Stimulated activated naive CD8-positive, alpha-beta T cell treated with anti-CD3 and anti-CD28 coated beads, Interleukin-15, Interleukin-2, amounts not matched to agents 100 U/mL and 50 U/mL, for 24 hours (primary cell): ENCODE measurements at places on chromosomes 13 and 19.

DNA sequence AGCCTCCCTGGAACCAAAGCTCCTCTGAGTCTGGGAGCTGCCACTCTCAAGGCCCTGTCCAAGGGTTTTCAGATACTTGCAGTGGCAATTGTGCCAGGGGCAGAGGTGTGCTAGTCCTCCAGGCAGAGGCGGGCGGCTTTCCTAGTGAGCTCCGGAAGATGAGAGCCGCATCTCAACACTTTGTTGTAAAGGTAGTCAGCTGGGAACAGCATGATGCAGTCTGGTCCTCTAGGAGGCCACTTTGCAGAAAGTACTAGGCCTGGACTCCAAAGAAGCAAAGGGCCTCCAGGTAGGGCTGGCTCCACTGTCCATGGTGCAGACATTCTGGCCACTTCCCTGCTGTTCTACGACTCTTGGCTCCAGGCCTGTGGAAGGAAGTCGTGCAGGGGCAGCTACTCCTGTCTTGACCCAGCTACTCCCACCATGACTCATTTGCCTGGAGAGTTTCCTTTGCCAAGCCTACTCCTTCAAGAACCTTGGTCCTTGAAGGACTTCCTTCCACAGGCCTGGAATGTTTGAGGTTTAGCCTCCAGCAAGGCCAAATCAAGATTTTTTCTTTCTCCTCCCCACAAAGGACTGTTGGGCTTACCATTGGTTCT is 9.9 kb upstream of the ZNF536 start:
- no peak for DNase-seq

DNA sequence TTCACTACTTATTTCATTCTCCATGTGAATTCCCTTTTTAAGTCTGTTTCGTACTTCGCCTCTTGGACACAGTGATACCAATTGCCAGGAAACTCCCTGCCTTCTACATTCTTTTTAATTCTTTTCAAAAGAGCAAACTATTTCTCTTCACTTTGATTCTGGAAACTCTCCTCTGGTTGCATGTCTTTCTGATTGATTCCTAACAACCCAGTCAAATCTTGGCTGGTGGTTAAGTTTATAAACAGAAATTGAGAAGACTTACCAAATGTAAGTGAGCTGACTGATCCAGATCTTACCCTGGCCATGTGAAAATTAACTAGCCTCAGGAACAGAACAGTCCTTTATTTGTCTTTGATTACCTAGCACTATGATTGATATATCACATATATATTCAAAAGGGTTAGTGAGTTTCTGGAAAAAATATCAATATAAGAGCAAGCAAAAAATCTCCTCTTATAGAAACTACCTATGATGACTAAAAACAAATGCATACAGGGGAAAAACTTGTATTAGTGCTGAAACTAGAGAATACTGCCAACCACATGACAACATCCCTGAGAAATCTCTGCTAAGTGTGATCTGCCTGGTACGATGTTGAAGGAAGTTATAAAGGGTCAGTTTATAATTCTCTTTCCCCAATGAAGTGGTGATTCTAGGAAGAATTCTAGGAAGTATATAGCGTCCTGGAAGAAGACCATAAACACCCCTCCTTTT is 152.6 kb upstream of the HTR2A start:
- no peak for DNase-seq

GRCh38 chr13:111413407-111414187 is 93.2 kb downstream of the TEX29 start:
- DNase-seq = no peak

GRCh38 chr19:41968751-41969595 is 9.9 kb upstream of the RABAC1 start:
- no peak for DNase-seq

- DNase-seq = no peak
Measured at GRCh38 chr13:112182846-112183531, 116.0 kb downstream of the SOX1 start.

DNA sequence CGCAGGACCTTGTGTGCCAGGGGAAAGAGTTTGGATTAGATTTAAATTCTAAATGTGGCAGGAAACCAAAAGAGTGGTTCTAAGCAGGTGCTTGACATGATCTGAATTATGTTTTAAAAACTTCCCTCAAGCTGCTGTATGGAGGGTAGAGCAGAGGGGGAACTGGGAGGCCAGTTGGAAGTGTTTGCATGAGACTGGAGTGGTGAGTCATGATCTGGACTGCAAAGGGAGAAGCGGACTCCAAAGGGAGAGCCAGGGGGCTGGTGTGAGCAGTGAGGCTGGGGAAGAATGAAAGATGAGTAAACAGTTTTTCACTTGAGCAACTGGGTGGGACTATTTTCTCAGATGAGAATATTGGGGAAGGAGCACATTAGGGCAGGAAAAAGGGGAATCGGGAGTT is 206.1 kb downstream of the DNAJC15 start:
- DNase-seq = no peak

DNA sequence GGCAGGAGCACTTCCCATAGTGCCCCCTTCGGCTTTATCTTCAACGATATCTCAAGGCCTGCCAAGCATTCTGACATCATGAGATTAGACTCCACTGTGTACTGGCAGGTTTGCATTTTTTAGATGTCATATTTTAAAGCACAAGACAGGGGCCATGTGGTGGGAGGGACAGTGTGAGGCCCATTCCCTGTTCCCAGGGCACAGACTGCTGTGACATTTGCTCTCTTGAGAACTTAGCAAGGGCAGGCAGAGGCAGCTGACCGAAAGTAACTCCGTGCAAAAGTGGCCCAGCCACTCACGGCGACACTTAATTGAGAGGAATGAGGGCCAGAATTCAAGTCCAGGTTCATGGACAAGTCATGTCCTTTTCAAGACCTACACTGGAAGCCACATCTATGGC is 201.8 kb downstream of the COL4A1 start:
- no peak for DNase-seq

DNA sequence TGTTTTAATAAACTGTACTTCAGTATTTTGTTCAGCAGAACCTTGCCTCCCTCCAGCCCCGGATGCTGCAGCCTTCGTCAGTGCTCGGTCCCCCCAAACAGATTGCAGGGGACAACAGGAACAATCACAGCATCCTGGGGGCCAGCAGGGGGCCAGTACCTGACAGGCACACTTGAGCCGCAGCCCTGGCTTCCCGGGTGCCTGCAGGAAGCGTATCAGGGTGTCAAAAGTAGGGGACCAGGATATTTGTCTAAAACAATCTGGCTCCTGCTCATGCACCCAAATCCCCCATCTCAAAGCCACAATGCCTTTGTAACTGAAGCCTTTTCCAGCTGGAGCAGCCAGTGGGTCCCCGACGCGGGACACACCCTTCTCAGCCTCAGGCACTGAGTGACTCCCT is 167.5 kb upstream of the TSHZ3 start:
- DNase-seq = no peak

DNA sequence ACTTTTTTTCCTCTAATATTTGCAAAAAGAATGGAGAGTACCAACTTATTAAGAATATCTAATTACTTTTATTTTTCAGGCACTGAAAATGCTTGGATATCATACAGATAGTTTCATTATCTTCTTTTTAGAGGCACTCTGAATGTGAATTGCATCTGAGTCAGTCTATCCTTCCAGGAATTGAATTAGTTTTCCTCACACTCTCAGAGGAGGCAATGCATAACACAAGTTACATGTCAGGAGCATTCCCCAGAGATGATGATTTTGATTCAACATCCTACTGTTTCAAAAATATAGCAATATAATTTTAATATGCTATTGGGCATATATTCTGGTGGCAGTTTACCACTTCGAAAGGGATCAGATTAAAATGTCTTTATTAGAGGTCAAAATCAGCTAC is 1315.4 kb downstream of the PCDH9 start:
- DNase-seq = no peak

DNA sequence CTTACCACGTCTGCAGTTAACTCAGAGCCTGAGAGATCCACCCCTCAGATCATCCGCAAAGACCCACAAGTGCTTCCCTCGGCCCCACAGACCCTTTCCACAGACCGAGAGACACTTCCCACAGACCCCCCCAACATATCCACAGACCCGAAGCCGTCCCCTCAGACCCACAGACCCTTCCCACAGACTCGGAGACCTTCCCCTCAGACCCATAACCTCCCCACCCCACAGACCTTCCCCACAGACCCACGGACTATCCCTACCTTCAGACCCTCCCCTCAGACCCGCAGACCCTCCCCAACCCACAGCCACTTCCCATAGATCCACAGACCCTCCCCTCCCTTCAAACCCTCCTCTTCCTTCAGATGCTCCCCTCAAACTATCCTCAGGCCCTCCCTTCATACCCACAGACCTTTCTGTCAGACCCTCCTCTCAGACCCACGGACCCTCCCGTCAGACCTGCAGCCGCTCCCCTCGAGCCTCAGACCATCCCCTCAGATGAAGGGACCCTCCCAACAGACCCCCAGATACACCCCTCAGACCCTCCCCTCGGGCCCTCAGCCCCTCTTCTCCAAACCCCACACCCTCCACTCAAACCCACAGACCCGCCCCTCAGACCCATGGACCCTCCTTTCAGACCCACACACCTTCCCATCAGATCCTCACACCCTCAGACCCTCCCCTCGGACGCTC is 20.1 kb upstream of the TFDP1 start:
- no peak for DNase-seq

GRCh38 chr19:17323964-17324332 is 10.7 kb downstream of the ANO8 start:
- peak; percentile 40 for DNase-seq

GRCh38 chr13:74715718-74716117 is 581.5 kb upstream of the KLF12 start:
- DNase-seq = no peak

- no peak for DNase-seq
Measured at GRCh38 chr19:35789978-35790944, 14.9 kb downstream of the ARHGAP33 start.

DNA sequence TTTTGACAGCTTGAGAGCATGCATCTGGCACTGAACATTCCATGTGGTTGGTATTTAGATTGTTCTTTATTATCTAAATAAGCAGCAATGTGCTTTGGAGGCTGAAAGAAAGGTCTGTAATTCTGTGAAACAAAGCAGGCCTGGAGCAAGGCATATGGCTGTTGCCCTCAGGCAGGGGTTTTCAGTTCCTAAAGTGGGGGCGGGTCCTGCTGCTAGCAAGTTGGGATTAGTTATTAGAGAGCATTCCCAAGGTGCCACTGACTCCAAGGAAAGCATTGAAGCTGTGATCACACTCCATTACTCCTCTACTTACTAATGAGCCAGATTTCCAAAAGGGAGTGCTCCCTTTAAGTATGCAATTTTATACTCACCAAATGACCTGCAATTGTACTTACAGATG is 432.2 kb downstream of the OLFM4 start:
- no peak for DNase-seq

GRCh38 chr19:12933287-12934072 is at the start of gene FARSA:
Gene FARSA (minus strand): TSS chr19:12933711. CDS start chr19:12933696, 15 bp downstream.
- DNase-seq = peak; percentile 89

DNA sequence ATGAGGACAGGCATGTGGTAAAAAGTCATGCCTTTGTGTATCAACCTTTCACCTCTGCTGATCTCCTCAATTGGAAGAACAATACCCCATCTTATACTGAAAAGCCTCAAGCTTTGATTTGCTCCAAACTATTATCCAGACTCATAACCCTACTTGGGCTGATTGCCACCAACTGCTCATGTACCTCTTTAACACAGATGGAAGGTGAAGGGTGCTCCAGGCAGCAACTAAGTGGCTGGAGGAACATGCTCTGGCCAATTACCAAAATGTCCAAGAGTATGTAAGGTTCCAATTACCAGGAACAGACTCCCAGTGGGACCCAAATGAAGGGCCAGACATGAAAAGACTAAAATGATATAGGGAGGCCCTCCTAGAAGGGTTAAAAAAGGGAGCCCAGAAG is 78.3 kb downstream of the ZNF486 start:
- no peak for DNase-seq
